ENCODE measurements at places on chromosomes 13 and 19.

GRCh38 chr19:49461656-49462055 is 8.6 kb downstream of the ALDH16A1 start:
- H3K36me3 ChIP-seq: no peaks in the 10 kb centered on the region
- DNase-seq: no peak
- no peaks in the 10 kb centered on the region for H3K4me1 ChIP-seq
- no peak overlapping the region for H3K4me3 ChIP-seq

DNA sequence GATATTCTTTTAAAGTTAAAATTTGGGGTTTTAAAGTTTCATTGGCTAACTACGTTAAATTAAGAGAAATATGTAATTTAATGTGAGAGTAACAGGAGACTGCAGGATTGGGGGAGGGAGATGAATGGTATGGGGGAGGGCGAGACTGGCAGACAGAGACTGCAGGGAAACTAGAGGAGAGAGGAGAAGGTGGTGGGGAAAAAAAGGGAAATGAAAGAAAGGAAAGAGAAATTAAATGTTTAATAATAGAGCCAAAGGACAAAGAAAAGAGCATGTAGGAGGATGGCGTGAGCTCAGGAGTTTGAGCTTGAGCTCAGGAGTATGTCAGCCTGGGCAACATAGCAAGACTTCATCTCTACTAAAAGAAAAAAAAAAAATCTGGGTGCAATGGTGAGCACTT is 115.9 kb downstream of the RFC3 start:
- H3K36me3 ChIP-seq: peaks cover 4% of the 10 kb centered on the region
- DNase-seq: no peak
- H3K27ac ChIP-seq: no peak overlapping the region
- no peaks in the 10 kb centered on the region for H3K27me3 ChIP-seq

DNA sequence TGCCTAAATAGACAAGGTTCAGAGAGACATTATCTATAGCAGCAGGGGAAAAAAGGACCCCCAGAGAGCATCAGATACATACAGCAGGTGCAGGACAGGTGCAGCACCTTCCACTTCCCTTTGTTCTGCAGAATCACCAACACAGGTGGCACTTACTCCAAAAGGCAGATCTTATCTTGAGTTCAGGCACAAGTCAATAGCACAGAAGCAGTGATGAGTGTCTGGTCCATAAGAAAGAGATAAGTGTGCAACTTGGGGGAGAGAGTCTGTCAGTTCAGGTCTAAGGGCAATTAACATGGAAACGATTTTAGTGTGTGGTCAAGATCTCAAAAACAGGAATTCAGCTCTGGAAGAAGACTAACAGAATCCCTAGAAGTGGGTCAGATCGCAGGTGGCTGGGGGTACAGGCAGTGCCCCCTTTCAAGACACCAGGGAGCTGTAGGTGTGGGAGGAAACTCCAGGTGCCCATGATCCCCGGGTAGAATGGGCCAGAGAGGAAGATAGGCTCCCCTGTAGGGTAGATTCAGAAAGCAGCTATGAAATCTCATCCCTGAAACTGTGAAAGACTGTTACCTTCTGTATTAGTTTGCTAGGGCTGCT is 40.6 kb downstream of the TNFSF11 start:
- no peak overlapping the region for H3K27ac ChIP-seq
- no peak overlapping the region for H3K4me3 ChIP-seq
- H3K4me1 ChIP-seq: peaks cover 26% of the 10 kb centered on the region

DNA sequence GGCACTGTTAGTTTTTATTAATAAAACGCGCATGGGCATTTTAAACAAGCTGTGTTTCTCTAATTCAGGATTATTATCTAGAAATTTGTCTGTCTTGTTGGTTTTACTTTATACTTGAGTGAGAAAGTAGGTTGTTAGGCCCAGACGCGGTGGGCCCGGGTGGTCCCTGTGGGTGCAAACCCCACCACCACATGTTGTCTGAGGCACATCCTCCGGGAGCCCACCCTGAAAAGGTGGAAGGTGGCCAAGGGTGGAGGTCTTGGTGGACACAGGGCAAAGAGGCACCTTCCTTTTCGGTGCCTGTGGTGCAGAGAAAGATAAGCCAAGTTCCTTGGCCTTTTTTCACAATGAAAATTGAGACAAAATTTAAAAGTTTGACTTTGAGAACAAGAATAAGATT is 16.6 kb downstream of the ATP4B start:
- no peak overlapping the region for H3K4me3 ChIP-seq
- DNase-seq: no peak

DNA sequence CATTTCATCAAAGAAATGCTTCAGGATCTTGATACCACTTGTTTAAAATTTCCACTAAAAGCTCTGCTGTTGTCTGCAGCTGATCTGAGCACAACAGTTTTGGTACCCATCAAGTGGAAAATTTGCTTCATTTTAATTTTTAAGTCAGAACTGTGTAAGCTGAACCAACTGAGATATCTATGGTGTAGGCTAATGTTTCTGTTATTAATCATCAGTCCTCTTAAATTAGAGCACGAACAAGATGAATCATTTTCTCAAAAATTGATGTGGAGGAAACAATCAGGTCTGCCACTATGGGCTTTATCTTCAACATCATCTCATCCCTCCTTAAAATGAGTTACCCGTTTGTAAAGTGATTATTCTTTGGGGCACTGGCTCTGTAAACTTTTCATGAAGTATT is 221.5 kb upstream of the NBEA start:
- no peak overlapping the region for H3K27ac ChIP-seq
- H3K4me1 ChIP-seq: peaks cover 25% of the 10 kb centered on the region
- DNase-seq: no peak
- no peaks in the 10 kb centered on the region for H3K27me3 ChIP-seq
- no peaks in the 10 kb centered on the region for H3K36me3 ChIP-seq
- H3K4me3 ChIP-seq: no peak overlapping the region

- no peak overlapping the region for H3K4me3 ChIP-seq
- no peak for DNase-seq
- H3K4me1 ChIP-seq: peaks cover 5% of the 10 kb centered on the region
- no peak overlapping the region for H3K27ac ChIP-seq
- H3K27me3 ChIP-seq: peaks cover 36% of the 10 kb centered on the region
Measured at GRCh38 chr19:10283301-10284064, 3.3 kb upstream of the ICAM4 start.

DNA sequence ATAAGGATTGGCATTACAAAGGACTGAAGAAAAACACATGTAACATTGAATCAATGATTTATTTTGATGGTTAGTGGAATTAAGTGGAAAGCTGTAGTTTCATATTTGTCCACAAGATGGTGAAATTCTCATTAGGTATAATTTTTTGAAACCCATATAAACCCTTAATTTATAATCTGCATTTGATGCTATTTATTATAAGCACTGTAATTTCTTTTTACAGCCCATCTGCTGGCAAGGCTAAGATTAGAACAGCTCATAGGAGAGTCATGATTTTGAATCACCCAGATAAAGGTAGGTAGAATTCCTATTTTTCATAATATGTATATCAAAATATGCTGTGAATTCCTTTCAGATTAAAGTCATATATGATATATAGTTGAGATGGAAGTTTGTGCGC is 62.2 kb downstream of the DNAJC15 start:
- peaks cover 9% of the 10 kb centered on the region for H3K36me3 ChIP-seq
- H3K27me3 ChIP-seq: no peaks in the 10 kb centered on the region
- H3K4me1 ChIP-seq: peaks cover 7% of the 10 kb centered on the region
- no peak overlapping the region for H3K4me3 ChIP-seq
- no peak overlapping the region for H3K27ac ChIP-seq
- DNase-seq: no peak

Measured in neural progenitor cell (in vitro differentiated cells).